ENCODE measurements at places on chromosomes 4 and X.

DNA sequence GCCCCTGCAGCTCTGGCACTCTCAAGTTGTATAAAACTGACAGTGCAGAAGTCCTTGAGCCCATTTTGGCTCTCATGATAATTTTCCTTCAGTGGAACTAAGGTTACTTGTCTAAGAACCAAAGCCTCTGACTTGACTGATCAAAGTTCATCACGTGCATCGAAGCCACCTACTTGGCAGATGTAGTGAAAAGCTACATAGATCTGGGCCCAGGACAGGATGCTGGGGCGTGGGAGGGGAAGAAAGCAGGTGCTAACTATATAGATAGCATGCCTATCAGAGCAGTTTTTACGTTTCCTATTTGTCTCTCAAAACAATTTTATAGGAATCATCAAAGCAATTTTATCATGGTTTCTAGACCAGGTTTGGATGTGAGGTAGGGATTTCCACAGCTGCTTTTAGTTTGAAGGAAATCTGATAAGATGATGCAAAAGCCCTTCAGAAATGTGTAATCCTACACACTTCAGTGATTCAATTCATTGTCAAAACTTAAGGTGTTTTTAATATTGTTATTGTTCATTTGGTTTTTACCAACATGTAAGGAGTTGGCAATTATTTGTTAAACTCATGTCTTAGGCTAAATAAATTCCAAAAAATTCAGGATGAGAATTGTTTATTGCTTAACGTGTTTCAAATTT is 1.2 kb upstream of the CD40LG start:
- DNase-seq = no peak

GRCh38 chr4:79623021-79623870 is 215.2 kb upstream of the GK2 start:
- DNase-seq = no peak

DNA sequence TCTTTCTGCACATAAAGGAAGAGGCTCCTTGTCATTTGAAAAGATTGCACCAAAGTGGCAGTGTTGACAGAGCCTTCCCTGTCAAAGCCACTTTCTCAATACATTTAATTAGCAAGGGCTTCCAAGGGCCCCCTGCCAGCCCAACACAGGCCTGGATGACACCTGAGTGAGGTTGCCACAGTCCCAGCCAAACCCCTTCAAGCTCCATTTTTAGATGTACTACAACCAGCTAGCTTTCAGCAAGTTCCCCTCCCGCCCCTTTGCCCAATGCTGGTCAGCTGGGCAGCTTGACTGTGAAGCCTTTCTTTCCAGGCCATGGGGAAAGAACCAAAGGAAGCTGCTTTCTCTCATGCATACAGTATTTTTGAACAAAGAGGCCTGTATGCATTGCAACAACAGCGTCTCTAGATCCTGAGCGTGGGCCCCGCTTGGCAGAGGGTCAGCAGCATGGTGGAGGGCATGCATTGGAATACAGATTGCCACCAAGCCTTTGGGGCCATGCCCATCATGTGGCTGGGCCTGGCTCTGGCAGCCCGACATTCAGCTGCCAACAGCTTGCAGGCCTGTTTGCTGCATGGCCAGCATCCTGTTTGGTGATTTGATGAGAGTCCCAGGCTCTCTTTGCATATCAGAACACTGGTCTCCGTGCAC is 261.1 kb upstream of the GATB start:
- DNase-seq = no peak

- DNase-seq = no peak
These were observed 3.8 kb downstream of the FGF16 start for GRCh38 chrX:77450996-77451395.

- DNase-seq = no peak
These were observed 51.9 kb downstream of the ZFYVE28 start for GRCh38 chr4:2366252-2367192.

DNA sequence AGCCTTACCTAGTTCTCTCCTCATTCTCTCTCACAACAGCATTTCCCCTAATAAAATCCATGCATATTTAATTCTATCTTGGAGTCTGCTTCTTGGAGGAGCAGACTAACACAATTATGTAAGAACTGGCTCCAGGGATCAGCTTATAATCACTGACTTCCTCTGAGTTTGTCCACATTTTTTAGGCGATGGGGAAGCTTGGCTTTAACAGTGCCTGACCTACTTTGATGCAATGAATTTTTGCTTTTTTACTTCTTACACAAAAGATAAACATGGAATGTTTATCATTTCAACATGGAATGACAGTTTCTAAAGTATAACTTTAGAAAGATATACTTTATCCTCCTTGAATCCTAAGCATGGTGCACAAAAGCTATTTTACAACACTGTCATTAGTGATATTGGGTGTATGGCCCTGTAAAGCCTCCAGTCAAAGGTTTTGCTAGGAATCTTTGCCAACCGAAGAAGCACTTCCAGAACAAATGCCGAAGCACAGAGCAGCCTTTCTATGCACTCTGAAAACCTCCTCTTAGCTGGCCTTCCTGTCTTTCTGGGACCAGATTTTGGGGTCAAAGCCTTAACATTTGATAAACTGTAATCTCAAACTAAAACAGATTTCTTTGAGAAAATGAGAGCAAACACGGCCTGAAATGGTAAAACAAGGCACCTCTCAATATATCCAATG is 736 bp downstream of the BDH2 start:
- DNase-seq = no peak

DNA sequence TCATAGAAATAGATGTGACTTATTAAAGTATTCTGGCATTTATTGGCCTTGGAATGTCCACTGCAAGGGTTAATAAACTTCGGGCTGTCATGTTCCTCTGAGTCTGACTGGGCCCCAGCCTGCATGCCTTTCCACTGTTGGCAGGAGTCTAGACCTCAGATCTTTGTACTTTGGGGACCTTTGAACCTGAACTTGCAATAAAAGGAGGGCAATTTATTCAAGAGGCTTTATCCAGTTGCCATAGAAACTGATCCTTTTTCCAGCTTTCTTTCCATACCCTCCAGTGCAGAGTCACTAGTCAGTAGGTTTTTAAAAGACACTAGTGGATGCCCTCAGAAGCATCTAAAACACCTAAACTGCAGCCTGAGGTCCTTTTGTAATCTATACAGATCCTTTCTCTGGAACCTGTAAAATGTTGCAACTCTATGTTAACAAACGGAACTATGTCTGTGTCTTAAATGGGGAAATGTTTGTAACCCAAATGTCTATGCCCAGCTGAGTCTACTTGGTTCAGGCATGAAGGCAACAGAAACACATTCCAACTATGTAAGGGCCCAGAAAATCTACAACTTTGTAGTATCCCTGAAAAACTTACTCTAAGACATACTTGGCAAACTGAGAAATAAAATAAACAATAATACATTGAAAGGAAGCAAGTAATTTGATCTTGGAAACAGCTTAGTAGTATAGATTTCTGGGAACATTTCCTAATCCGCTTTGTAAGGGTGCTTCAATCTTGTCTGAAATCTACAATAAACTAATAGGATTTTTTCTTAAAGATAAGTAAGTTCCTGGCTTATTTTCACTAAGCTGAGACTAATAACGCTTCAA is 41.5 kb downstream of the SOWAHB start:
- DNase-seq = peak; percentile 23

GRCh38 chrX:123884809-123885408 is 25.1 kb downstream of the XIAP start:
- no peak for DNase-seq
